ENCODE measurements at places on chromosomes 16 and 17. TPM values are rescaled to one million over a fixed set of nuclear protein-coding genes. Genes with fewer than 3 reads are reported as not detected.

GRCh38 chr17:46977750-46978488, 1.1 kb downstream of the RPRML start:
- DNase-seq = peak; percentile 48

The PLA2G10 gene
- total RNA-seq = not detected

GRCh38 chr17:34820922-34821321, 140.3 kb downstream of the CCT6B start:
- DNase-seq = no peak

DNA sequence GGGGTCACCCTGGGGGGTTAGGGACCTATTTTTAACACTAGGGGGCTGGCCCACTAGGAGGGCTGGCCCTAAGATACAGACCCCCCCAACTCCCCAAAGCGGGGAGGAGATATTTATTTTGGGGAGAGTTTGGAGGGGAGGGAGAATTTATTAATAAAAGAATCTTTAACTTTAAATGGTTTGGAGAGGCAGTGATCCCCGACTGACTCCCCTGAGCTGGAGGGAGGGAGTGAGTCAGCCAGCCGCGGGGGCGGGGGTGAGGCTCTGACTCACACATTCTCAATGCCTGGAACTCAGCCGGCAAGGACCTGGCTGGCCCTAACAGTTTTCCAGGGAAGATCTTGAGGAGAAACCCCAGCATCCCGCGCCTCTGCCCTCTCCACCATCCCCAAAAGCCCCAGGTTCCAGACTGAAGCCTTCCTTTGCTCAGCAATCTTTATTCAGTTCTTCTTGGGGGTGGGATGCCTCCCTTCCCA, 1.5 kb downstream of the HCFC1R1 start:
- peak; percentile 93 for DNase-seq

GRCh38 chr17:78255953-78256706, 24.7 kb downstream of the TMEM235 start:
- no peak for DNase-seq

The HS3ST3B1 gene
- 1.2 TPM for total RNA-seq

GRCh38 chr17:63826468-63827001, 696 bp upstream of the PSMC5 start:
- DNase-seq = no peak

- DNase-seq = no peak
Measured at GRCh38 chr17:10614536-10615155, 42.5 kb downstream of the MYH3 start.

GRCh38 chr16:71883168-71883848, 674 bp downstream of the ZNF821 start:
- peak; percentile 69 for DNase-seq

DNA sequence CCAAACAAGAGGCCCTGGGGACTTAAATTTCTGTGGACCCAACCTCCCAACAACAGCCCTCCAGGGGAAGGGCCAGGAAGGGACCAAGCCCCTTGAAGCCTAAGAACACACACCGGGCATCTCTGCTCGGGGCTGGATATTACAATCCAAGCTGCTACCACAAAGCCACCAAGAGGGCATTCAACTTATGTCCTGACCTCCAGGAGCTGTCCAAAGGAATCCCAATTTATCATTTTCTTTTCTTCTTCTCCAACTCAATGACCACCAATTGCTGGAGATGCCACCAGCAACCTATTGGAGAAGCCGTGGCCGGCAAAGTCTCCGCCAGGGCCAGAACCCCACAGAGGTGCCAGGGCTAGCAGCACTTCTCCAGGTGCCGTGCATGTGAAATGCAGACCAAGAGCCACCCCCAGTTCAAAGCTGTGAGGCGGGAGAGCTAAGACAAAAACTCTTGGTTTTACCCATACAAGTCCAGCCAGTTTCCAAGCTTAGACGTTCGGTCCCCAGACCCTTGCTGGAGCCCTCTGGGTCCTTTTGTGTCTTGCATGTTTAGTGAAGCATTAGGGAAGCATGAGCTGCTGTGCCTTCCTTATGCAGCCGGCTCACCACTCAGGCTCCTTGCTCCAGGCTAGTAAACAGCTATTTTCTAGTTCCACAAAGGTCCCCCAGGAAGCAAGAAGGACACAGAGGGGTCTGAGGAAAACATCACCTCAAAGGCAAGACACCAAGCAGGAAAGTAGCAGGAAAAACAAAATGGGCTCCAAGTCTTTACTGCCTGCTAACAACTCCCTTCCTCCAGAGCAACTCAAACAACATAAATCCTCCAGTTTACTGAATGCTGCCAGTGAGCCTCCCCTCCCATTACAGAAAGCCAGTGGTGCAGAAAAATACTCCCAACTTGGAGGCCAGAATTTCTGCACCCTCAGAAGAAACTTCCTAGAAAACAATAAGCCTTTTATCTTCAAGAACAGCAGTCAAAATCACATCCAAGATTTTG, 3.2 kb downstream of the PITPNA start:
- no peak for DNase-seq

DNA sequence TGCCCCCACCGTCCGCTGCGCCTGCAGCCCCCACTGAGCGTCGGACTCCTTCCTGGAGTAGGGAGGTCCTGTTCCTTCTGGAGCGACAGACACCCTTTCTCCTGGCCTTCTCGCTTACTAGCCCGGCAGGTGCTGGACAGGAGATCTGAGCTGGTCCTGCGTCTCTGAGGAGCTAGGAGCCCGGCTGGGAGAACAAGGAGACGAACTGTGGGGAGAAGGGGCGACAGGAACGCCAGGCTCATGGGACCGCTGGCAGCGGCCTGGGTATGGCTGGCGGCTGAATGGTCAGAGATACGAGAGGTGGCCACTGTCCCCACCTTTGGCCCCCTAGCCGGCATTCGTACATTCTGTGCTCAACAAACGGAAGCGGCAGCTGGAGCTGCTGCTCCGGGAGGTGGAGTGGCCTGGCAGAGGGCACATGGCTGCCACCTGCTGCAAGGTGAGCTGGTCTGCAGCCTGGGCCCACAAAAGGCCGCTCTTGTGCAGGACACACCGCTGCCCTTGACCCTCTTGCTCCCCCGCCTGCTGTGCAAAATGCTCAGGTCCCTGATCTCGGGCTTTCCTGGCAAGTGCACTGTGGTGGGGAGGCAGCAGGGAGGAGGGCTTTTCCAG, 2066.7 kb downstream of the TP53TG3F start:
- no peak for DNase-seq

DNA sequence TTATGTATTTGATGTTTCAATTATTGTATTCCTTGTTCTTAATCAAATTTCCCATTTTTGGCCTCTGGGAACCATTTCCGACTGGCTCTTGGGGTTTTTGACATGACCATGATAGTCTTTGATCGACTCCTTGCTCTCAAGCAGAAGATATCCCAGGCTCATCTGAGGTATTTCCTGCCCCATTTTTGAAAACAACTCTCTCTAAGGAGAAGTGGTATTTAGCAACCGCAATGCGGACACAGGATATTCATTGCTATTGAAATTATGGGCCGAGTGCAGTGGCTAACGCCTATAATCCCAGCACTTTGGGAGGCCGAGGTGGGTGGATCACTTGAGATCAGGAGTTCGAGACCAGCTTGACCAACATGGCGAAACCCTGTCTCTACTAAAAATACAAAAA, 5.5 kb downstream of the TANGO6 start:
- DNase-seq = no peak

GRCh38 chr16:67237396-67238277, 9.6 kb downstream of the FHOD1 start:
- no peak for DNase-seq

The CFAP97D1 gene
- not detected for total RNA-seq

The TRPV2 gene
- 26.3 TPM for total RNA-seq

The FTSJ3 gene
- total RNA-seq = 41.9 TPM

- peak; percentile 51 for DNase-seq
Measured at GRCh38 chr17:38908676-38909181, 16.7 kb upstream of the LASP1NB start.

- DNase-seq = no peak
Measured at GRCh38 chr16:56075732-56076388, 115.4 kb upstream of the GNAO1 start.

The MT1M gene
- total RNA-seq = 6.7 TPM

The AXIN2 gene
- 18.0 TPM for total RNA-seq
